ENCODE measurements at places on chromosomes 11 and 22.

GRCh38 chr22:44436736-44437135 lies 61.3 kb downstream of the RTL6 start:
- no peak for DNase-seq

DNA sequence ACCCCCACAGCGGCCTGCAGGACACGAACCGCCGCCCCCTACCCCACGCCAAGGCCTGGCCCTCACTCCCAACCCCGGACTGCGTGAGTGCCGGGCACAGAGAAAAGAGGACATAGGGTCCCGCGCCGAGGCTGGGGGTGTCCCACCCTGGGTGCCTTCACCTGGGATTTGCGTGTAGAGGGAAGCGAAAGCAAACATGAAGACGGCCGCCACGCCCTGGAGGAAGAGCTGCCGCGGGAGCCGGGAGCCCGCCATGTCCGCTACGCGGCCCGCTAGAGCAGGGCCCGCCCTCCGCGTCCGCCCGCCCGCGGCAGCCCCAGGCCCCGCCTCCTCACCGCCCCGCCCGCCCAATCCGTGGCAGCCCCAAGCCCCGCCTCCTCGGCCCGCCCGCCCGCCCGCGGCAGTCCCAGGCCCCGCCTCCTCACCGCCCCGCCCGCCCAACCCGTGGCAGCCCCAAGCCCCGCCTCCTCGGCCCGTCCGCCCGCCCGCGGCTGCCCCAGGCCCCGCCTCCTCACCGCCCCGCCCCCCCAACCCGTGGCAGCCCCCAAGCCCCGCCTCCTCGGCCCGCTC lies at the start of gene LMF2:
Gene LMF2, minus strand, starts transcription at position 282 of the 570 bp plus-strand sequence. Its CDS starts 27 bp downstream, at position 255.
- peak; percentile 100 for DNase-seq

DNA sequence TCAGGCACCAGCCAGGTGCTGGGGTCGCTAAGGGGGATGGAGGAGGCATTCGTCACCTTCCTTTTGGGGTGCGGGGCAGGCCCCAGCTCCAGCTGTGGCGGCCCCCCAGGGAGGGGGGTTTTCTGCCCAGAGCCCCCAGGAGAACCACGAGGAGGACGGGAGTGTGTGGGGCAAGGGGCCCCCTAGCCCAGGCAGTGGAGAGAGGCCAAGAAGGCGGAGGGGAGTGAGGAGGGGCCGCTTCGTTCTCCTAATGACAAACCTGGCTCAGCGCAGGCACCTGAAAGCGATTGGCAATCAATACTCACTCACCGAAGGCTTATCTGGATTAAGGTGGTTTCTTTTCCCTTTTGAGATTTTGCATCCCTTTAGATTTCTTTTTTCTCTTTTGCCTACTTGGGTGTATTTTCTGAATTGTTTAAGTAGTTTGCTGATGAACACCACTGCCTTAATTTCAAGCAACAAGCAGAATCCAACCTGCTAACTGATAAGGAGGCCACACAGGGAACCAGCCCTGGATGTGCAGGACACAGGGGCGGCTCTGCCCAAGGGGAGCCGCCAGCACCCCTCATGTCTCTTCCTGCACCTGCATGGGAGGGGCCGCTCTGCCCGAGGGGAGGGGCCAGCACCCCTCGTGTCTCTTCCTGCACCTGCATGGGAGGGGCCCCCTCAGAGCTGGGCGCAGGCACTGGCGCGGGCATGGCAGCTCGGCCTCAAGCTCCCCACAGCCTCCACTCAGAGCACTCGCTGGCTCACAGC lies 122.3 kb downstream of the BRD1 start:
- no peak for DNase-seq

- no peak for DNase-seq
Observed at GRCh38 chr11:64252003-64252872, 908 bp downstream of the PLCB3 start.

DNA sequence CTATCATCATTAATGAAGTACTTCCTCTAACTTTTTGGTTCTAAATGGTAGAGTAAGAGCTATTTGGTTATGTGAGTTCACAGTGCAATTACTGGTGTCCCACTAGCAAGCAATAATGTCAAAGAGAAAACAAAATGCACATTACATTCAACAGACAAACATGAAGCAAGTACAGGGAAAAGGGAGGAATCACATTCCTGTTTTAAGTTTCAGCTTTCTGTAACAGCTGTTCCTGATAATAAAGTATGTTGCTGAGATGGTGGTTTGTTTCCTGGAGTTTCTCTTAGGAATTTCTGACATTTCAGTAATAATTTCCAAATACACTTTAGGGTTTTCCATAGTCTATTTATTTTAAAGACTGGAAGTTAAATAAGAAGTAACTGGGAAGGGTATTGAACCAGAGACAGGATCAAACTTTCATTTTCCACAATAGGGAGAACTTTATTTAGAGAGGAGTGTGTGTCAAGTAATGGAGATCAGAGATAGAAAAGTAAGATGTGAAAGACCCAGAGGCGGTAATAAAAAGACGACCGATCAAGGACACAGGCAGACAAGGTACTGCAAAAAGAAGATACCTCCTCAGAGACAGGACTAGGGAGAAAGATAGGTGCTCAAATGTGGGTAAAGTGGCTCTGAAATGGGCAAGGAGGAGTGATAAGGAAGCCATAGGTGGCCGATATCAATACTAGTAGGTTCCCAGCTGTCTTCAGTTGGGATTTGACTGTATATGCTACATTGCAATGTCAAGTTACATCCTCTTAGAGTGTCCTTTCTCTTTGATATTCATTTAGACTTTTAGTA lies 20.8 kb upstream of the CLNS1A start:
- DNase-seq, result no peak

DNA sequence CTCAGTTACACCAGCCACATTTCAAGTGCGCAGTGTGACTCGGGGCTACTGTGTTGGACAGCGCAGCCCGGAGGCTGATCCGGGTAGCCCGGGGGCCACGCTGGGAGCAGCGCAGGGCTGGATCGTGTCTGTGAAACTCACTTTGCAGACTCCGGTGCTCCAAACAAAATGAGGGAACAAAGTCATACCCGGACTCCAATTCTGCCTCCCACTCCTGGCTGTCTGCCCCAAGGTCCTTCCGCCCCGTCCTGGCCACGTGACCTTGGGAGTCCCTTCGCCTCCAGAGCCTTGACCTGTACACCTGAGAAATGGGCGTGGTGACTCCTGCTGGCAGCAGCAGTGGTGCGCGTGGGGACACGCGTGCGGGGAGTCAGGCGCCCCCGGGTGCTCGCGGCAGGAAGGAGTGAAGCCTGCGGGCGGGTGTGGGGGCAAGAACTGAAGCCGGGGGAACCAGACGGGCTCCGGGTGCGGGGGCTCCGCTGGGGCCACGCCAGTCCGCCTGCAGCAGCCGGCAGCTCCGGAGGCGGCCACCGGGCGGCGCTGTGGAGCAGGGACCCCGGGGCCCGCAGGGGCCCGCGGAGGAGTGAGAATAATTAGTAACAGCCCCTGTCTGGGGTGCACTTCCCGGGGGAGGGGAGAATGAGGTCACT lies 42.4 kb downstream of the KCNJ4 start:
- DNase-seq, result no peak

- no peak for DNase-seq
Observed at GRCh38 chr22:28207281-28208030, 288.4 kb upstream of the PITPNB start.

GRCh38 chr11:35372565-35373283 lies 46.6 kb downstream of the SLC1A2 start:
- no peak for DNase-seq

DNA sequence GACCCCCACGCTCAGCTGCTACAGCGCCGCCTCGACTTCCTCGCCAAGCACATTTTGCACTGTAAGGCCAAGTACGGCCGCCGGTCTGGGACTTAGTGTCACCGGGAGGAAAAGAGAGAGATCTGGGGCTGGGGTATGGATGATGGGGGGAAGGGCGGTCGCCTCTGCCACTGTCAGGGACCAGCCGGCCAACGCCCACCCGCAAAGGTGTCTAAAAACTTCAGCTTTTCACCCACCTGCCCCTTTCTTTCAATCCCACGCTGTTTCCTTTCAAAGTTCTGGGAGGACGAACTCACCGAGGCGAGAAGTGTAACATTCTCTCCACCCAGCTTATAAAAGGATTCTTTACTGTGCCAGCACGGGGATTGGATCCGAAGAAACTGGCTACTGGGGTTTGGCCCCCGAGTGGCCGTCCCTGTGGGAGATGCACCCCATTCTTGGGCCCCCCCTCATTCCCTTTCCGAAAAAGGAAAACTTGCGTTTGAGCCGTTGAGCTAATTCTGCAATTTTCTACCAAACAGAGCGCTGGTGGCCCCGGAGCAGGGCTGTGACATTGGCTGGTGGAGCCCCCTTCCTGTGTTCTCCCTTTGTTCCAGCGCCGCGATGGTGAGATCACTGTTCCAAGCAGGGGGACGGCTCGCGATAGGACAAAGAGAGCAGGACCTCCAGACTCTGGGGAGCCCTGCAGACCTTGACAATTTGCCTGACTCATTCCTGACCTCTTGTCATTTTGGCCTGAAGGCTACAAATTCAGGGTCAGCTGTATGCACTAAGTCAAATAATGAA lies 1.8 kb downstream of the FJX1 start:
- peak; percentile 32 for DNase-seq
